Activated CD4-positive, CD25-positive, alpha-beta regulatory T cell treated with anti-CD3 and anti-CD28 coated beads, Interleukin-2, amount 50 U/mL, for 16 hours (primary cell): ENCODE measurements at places on chromosomes 7 and 10.

DNA sequence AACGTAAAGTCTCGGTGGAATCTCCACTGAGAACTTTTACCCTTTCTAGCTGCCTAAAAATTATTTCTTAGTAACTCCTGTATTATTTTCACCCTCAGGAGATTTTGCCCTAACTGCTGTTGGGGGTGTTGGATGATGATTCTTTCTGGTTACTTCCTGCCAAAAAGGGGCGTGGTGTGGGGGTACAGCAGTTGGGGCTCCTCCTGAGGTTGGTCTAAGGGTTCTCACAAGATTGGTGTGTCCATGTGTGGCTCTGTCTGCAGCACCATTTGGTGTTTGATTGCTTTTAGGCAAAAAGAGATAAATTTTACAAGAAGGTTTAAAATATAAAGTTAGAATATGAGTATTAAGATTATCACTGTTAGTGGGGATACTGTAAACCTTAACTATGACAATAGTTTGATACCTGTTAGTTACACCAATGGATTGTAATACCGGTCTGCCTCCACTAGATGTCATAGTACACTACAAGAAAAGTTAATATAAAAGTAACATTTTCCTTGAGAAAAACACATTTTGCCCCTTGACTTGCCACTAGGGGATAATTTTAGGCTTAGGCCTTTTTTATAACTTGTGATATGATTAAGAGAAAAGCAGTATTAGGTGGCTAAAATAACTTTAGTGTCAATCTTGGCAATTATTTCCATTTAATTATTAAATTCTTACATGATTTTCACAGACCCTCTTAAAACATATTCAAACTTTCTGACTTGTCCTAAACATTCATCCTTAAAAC, 928.7 kb downstream of the IPMK start:
- no peak for DNase-seq

- DNase-seq, result no peak
These were observed 391.0 kb downstream of the SUGCT start for GRCh38 chr7:40525764-40526163.

DNA sequence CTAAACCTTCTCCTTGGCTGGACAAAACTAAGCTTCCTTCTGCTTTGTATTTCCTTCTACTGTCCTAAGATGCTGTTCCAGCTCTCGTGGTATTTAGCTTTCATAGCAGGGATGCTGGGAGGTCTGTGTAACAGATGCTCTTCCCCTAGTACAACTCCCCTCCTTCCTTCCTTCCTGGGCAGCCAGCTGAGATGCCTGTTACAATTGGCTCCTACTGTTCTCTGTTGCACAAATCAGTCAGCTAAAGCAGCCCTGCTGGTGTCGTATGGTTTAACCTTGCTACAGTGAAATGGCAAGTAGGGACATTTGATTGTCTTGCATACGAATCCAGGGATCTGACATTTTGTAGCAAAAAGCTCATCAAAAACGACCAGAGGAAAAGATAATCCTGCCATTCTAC, 143.8 kb downstream of the ARHGAP21 start:
- no peak for DNase-seq

- DNase-seq, result no peak
These were observed 64.8 kb downstream of the ZNRF2 start for GRCh38 chr7:30349170-30349569.

- DNase-seq, result no peak
These were observed 134.6 kb downstream of the ARHGAP22 start for GRCh38 chr10:48470115-48470892.

GRCh38 chr7:18663321-18663720, 167.8 kb downstream of the HDAC9 start:
- DNase-seq, result no peak

GRCh38 chr7:103651593-103652377, 205.8 kb upstream of the SLC26A5 start:
- no peak for DNase-seq

DNA sequence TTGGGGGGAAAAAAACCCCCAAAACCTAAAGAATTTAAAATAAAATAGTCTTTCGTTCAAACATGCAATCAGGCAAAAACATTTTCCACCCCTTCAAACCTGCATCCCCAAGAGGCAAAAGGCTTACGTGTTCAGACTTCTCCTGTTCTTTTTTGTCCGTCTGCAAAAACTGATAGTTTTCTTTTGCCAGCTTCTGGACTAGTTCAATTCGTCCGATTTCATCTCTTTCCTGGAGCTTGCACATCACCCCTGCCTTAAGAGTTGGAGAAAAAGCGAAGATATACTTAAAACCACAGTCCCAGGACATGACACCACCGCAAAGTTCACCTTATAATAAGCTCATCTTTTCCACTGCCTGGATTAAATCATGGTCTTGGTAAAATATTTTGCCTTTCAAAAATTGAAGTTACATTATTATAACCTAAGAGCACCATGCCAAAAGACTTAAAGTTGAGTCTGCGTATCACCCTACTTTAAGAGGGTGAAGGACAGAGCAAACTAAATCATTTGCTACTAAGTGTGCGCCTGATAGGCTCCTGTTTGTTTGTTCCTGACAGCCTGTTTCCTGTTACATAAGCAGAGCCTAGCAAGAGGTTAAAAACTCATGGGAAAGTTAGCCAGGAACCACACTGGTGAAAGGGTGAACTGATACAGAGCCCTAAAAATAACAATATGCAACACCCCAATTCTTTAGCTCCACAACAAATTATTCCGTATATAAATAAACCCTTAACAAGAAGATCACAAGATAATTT, 137.0 kb downstream of the RAPGEF5 start:
- DNase-seq, result no peak

- DNase-seq, result no peak
These were observed 10.8 kb downstream of the SERPINE1 start for GRCh38 chr7:101137651-101138212.

DNA sequence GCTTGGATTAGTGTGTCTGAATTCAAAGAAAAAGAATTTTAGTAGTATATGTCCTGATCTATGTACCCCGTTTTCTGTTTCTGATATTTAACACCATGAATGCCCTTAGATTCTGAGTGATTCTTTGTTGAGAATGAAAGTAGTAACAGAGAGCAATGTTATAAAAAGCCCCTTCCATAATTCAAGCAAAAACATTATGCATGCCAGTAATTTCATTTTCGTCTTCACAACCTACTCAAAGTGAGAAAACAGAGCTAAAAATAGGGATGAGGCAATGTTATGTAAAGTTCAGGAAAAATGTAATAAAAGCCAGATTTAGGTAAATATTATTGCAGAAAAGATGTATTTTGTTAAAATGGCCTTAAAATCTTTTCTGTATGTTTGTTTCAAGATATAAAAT, 28.1 kb downstream of the PTPRZ1 start:
- no peak for DNase-seq

- no peak for DNase-seq
These were observed 21.4 kb downstream of the LRRC17 start for GRCh38 chr7:102934239-102934638.

GRCh38 chr7:22250390-22250789, 106.6 kb downstream of the RAPGEF5 start:
- DNase-seq, result no peak

GRCh38 chr10:58918887-58919286, 257.6 kb upstream of the PHYHIPL start:
- no peak for DNase-seq

DNA sequence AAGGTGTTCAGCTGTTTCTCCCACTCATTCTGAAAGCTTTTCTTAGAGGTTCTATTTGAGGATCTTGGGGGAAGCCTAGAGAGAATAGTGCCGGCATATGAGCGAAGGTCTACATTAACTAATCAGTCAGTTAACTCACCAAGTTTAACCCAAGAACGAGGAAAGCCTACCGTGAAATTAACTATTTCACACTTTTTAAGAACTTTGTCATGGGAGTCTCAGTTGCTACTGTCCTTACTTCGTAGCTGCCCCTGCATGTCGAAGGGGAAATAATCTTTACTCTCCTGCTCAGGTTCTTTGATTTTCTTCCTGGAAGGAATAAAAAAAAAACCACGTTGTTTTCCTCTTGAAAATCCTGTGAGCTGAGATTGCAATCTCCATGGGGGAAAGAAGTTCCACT, 115.1 kb downstream of the FRMD4A start:
- DNase-seq, result no peak

GRCh38 chr7:107130487-107131220, 38.1 kb upstream of the HBP1 start:
- DNase-seq, result no peak

- no peak for DNase-seq
These were observed 660 bp upstream of the HHEX start for GRCh38 chr10:92688927-92689662.

- DNase-seq, result no peak
These were observed 34.6 kb upstream of the PDK4 start for GRCh38 chr7:95630702-95631458.

GRCh38 chr10:16545116-16545736, 23.5 kb upstream of the C1QL3 start:
- no peak for DNase-seq

DNA sequence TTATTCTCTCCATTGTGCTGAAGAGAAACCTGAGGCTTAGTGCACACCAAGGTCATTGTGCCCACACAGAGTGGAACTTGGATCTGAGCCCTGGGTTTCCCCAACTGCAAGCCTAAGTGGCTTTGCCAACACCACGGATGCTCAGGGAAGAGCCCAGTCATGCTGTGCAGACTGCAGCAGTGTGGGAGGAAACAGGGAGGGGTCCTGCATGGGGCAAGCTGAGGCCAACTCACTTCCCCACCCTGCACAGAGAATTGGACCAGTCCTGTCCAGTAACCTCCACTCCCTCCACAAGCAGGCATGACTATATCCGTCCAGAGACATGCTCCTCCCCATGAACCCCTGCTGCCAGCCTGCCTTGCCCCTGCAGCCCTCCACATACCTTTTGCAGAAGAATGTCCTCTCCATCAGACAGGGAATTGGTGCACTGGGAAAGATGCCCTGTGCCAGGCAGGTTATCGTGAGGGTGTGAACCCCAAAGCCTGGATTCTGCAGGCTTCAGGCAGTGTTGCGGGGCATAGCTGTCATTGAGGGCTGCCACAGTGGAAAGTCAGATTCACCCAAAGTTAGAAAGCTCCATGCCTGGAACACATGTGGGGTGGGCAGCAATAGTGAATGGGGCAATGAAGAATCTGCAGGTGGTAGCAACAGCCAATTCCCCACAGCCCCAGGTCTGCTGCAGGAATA, 44.9 kb downstream of the DRGX start:
- no peak for DNase-seq

DNA sequence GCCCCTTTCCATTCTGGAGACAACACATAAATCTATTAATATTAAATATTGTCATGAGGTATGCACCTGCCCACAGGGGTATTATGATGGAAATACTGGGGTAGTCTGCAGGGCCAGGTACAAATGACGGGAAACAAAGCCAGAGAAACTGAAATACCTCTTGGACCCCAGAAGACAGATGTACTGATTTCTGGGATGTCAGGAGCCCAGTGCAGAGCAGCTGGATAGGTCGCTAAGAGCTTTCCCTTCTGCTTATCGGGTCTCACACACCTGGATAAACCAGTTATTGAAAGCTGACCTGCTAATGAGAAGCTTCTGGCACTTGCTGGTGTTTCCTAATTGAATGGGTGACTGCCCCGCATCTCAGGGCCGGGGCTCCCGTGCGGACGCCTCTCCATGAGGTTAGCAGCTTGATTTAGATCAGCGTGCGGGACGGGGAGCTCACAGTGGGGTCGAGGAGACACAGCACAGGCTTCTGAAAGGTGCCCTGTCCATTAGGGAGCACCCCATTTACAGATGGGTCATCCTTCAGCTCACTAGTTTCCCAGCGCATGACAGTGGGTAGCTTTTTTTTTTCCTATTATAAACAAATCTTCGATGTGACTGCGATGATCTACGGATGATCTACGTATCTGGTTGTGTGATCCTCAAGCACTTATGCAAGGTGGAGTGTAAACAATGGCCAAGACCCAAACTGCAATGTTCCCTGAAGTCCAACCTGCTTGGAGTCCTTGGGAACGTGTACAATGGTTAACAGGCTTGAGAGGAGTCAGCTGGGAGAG, 1.5 kb upstream of the INSIG1 start:
- no peak for DNase-seq

- DNase-seq, result no peak
These were observed 6.3 kb downstream of the CXCL12 start for GRCh38 chr10:44378626-44379025.

GRCh38 chr7:17033245-17033644, 151.5 kb upstream of the AGR3 start:
- no peak for DNase-seq

- DNase-seq, result no peak
These were observed 16.1 kb downstream of the BUD23 start for GRCh38 chr7:73699370-73700068.

- no peak for DNase-seq
These were observed 17.6 kb downstream of the CCDC136 start for GRCh38 chr7:128809363-128809762.

DNA sequence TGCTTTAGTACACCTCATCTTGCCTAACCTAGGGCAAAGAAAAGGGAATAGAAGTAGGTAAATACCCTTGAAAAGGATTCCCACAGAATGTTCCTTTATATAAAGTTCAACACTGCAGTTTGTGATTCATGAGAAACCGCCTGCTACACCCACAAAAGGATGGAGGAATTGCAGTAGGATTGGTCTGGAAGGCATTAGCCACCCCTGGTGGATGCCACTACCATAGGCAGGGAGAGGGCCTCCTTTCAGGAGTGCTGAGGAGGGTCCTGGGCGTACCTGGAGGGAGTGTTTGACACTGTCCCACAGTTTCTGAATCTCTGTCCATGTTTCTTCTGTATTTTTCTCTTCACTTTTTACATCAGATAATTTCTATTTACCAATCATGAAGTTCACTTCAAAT, 221.8 kb upstream of the TMEM72 start:
- no peak for DNase-seq

DNA sequence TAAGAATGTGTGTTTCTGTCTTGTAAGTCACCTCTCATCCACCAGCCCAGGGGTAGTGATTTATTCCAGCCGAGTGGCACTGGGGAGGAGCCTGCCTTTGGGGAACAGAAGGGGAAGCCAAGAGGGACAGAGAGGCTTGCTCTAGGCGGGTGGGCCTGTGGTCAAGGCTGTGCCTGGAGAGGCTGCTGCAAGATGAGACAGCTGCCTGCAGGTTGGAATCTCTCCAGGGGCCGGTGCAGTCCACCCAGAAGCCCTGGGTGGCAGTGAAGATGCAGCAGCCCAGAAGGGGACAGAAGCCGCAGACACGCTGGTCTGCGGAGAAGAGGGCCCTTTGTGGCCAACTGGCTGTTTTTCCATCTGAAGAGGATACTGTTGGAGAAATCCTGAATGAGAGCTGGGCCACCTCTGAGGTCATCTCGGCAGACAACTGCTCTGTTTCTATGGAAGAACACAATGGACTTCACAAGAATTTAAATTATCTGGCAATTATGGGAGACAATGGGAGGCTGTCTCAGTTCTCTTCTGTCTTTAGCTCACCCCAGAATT, 175.7 kb downstream of the GFRA1 start:
- no peak for DNase-seq

- no peak for DNase-seq
These were observed 893.3 kb downstream of the SORCS1 start for GRCh38 chr10:106271237-106271636.
